Activated CD8-positive, alpha-beta memory T cell treated with anti-CD3 and anti-CD28 coated beads for 24 hours (primary cell): ENCODE measurements at places on chromosomes 7 and 10.

DNA sequence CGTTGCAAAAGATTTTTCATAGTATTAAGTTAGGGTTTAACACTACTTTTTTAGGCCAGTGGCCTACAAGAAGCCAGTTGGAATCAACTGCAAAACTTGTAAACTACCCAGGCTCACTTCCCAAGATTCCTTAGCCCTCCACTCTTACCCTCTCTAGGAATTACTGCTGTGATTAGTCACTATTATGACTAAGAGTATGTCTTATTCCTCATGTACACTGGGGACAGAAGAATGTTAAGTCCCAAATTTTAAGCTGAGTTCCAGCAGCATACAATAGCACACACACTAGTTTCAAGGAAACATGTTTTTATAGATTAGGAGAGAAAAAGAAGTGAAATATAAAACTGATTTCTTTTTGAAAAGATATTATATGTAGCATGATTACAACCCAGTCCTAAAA lies 42.8 kb downstream of the FBXL13 start:
- DNase-seq, result no peak

DNA sequence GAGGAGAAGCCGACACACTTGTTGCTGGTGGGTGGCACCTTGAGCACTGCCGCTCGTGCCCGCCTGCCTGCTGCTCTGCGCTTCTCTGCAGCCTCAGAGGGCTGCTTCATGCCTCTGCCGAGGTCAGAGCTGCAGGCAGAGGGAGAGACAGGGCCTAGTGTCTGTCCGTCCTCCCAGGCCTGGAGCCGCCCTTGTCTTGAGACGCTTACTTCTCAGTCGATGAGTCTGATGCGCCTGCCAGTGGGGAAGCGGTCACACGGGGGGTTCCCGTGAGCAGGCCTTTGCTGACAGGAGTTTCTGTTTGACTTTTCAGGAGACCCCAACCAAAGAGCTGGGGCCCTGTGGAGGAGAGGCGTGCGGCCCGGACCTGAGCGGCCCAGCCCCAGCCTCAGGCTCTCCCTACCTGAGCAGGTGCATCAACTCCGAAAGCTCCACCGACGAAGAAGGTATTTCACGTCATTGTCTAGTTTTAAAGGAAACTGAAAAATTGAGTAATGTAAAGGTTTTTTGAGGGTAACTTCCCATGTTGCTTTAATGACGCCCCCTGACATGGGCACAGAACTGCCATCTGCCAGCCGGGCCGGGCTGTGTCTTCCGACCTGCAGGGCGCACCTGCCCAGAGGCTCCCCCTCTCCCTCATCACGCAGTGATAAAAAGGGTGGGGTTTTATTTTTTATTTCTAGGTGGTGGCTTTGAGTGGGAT lies 7.8 kb upstream of the BHLHA15 start:
- DNase-seq, result no peak

- DNase-seq, result peak; percentile 21
Measured at GRCh38 chr10:86293396-86293791, 73.2 kb downstream of the GRID1 start.

GRCh38 chr7:69367780-69368179 lies 230.5 kb upstream of the AUTS2 start:
- no peak for DNase-seq

DNA sequence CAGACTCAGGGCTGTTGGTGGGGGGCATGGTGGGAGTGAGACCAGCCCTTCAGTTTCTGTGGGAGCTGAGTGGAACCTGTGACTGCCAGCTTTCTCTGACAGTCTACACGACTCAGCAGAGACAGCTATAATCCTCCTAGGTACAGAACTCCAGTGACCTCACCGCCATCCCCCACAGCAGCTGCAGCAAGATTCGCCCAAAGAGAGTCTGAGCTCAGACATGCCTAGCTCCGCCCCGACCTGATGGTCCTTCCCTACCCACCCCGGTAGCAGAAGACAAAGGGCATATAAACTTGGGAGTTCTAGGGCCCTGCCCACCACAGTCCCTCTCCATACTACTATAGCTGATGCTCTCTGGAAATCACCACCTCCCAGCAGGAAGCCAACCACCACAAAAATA lies 500.1 kb downstream of the ETV1 start:
- no peak for DNase-seq

GRCh38 chr7:108129018-108129965 lies 869 bp downstream of the LAMB4 start:
- DNase-seq, result no peak

DNA sequence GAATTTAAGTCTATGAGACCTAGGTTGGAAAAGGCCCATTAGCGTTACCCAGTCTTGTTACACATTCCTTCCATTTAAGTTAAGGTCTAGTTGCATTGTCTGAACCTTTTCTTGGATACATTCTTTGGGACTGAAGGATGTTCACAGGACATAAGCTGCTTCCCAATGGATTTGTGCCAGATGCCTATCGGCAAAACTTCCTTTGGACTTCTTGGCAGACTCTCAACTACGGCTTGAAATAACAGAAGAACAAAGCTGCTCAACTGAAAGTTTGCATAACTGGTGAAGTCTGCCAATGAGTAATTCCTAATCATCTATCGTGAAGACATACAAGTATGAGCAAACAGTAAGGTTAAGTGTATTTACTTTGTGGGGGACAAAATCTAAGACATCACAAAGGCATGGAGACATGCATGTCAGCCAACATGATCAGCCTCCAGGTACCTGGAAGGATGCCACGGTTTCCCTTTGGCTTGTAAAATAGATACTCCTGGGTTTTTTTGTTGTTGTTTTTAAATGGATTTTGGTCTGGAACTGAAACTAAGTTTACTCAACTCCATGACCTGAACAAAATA lies 35.4 kb downstream of the MALSU1 start:
- no peak for DNase-seq

GRCh38 chr10:104666106-104666505 lies 25.0 kb downstream of the SORCS3 start:
- no peak for DNase-seq

DNA sequence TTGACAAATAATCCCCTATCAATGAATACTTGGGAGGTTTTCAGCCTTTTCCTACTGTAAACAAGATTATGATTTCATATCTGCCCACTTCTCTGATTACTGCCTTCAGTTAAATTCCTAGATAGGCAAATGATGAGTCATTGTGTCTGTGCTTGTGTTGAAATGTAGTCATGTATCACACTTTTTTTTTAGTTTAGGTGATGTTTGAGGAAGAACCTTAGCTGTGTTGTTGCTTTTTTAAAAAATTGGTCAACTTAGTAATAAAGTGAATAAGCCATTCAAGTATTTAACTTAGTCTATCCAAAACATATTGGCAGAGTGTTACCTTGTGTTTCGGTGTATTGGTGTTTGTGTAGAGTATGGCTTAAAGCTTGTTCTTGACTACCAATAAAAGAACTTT lies 60.0 kb downstream of the WAC start:
- no peak for DNase-seq

GRCh38 chr10:37289833-37290464 lies 164.6 kb downstream of the ANKRD30A start:
- no peak for DNase-seq

- no peak for DNase-seq
Measured at GRCh38 chr10:33164060-33164709, 170.3 kb downstream of the NRP1 start.

- no peak for DNase-seq
Measured at GRCh38 chr10:118505363-118505762, 90.1 kb downstream of the PRLHR start.

DNA sequence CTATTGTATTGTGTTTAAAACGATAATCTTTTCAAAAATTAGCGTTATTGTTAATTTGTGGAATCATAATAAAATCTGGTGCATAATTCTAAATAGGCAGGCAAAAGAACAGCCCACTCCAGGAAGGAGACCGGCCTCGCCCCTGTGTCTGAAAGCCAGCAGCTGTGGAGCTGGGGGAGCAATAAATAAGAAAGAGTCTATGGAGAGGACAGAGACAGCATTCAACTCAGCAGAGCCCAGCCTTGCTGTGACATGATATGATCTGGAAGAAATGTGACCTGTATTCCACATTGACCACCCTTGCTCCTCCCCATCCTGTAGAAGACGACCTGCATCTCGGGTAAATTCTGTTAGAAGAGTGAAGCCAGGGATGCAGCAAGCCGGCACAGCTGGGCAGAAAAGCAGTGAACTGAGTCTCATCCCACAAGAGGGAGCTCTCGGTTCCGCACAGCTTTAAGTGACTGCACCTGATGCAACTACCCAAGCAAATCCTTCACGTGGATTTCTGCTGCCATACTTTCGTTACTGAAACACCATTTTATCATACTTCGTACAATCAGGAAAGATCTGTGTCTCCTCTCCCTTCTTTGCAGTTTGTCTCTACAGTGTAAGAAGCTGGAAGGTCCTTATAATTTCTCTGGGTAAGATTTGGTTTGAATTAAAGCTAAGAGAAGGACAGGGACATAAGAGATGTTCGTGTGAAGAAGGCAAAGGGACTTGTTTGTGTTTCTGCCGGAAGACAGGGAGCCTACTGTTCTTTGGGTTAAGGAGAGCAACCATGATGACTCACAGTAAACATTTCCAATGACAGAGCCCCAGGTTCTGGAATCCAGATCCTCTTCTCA lies 427.1 kb downstream of the GPAM start:
- no peak for DNase-seq

DNA sequence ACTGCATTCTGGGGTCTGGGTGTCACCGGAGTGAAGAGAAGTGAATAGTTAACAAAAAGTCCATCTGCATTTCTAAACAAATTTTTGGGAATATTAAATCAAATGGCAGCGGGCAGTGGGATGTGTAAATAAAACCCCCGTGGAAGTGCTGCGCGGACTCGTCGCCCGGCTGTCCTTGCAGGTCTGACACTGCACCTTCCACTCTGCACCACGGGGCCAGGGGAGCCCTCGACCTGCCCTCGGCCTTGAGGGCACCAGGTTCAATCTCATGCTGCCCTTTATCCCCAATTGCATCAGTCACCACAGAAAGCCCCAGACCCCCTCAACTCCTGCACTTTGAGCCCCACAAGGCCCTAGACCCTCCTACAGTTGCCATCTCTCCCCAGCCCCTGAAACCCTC lies 6.4 kb upstream of the SMARCD3 start:
- no peak for DNase-seq

- DNase-seq, result no peak
Measured at GRCh38 chr10:22568928-22569327, 145.4 kb downstream of the PIP4K2A start.

- DNase-seq, result no peak
Measured at GRCh38 chr7:137642031-137642430, 204.7 kb downstream of the DGKI start.

GRCh38 chr10:56349611-56350010 lies 11.4 kb downstream of the ZWINT start:
- DNase-seq, result no peak

DNA sequence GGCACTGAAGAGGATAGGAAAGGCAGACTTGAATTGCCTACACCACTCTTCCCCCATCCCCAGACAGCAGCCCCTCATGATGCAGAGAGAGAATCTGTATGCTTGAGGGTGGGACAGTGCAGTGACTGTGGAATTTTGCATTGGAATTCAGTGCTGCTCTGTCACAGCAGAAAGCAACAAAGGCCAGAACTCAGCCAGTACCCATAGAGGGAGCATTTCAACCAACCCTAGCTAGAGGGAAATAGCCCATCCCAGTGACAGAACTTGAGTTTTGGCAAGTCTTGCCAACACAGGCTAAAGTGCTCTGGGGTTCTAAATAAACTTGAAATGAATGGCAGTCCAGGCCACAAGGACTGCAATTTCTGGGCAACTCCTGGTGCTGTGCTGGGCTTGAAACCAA lies 80.4 kb downstream of the TES start:
- no peak for DNase-seq

DNA sequence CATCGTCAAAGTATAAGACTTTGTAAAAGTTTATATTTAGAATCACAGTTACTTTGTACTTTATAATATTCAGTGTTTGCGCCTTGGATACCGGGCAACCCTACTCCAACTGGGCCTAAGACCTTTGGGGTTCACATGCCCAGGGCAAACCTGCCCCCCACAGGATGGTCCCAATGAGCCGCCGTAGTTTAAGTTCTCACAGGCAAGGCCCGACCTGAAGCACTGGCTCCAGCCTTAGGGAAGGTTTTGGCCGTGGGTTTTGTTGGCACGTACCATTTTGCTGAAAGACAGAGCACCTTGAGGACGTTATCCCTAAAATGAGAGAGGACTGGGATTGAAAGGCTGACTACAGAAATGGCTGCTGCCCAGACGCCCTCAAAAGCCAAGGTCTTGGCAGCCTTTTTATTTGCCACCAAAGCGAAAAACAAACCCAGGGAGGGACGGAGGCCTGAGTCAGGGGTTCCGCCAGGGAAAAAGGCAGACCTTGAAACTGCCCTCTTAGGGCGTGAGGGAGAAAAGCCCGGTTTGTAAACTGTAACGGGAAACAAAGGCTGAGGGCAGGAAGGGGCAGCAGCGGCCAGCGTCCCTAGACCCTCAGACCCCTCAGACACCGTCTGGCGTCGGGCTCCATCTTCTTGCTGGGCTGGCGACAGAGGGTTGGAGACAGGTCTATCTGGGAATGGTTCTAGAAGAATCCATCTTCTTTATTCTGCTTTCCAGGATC lies at the start of gene CCDC172:
Gene CCDC172 (plus strand): TSS at position 222 of the 724 bp plus-strand sequence. CDS start 564 bp downstream, outside the sequence.
- no peak for DNase-seq

GRCh38 chr7:35015346-35015859 lies 21.9 kb downstream of the DPY19L1 start:
- DNase-seq, result no peak

- no peak for DNase-seq
Measured at GRCh38 chr7:155356323-155357105, 58.8 kb downstream of the INSIG1 start.

DNA sequence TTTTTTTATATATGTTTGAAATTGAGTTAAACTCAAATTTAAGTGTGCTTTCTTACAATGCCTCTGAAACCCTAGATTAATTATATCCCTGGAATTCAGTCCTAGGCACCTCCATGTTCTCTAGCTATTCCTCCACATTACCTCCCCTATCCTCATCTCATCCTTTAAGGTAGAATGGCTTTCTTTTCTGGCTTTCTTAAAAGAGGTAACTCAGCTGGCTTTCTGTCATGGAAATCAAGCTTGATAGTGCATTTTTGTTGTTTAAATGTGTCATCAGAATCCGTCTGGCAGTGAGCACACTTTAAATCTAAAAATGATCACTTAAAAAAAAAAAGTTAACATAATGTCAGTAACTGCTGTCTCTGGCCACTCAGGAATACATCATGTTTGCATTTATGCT lies 42.2 kb downstream of the AHR start:
- no peak for DNase-seq

DNA sequence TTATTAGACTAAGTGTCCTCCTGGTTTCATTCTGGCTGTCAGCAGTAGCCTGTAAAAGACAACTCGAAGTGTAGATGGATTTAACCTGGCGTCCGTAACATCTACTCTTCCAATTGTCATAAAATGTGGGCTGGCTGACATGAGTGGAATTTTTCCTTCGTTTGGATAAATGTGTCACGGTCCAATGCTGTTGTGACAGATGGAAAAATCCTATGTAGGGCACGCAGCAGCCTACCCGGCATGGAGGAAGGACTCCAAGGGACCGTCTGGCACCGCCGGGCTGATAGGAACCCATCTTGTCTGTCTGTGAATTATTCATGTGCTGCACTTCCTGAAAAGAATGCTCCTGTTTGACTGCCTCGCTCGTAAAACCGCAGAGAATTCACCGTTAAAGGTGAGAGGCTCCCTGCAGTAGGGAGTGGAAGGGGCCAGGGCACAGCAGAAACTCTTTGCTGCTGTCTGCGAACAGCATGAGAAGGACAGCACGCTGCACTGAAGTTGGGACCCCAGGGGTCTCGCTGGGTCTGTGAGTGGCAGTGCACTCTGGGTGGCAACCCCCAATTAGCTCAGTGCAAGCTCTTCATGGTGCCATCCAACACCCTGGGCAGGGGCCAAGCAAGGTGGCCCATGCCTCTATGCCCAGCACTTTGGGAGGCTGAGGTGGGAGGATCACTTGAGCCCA lies 1.6 kb upstream of the ORAI2 start:
- peak; percentile 78 for DNase-seq
